ENCODE measurements at places on chromosomes 12 and 14.

DNA sequence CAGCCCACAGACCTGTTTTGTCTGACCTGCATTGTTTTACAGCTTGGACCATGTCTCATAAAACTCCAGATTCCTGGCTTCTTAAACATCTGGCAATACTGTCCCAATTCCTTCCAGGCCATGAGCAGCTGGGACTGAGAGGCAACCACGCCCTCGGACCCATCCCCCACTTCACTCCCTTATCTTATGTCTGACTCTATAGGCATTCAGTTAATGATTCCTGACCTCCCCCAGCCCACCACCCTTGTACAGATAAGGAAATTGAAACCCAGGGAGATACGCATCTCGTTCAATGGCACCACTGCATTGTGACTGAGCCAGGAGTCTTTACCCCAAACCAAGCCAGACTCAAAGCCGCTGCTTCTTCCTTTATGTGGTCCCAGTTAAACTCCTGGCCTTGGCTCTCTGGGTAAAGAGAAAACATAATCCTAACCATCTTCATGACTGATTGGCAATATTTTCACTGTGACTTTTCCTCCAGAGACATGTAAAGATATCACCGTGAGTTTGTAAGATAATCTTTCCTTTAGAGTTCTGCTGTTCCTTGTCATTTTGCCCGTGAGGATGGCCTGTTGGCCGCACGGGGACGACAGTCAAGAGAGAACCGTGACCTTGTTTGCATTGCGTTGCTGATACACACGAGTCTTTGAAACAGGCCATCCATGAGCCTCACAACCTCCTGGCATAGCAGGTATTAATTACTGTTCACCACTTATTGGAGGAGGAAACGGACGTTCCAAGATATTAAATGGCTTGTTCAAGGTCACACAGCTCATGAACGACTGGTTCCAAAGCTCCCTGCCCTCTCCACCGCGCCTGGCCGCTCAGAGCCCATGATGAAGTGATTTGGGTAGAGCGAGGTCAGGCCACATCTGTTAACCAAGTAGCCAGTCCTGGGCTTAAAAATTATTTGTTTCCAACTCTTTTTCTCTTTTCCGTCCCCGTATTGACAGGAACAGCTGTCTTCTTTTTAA, 39.4 kb downstream of the MAP1LC3B2 start:
- DNase-seq: no peak

- DNase-seq: no peak
Observed at GRCh38 chr12:47808050-47808449, 11.7 kb downstream of the HDAC7 start.

GRCh38 chr14:79639613-79640012, 571.7 kb downstream of the DIO2 start:
- no peak for DNase-seq

DNA sequence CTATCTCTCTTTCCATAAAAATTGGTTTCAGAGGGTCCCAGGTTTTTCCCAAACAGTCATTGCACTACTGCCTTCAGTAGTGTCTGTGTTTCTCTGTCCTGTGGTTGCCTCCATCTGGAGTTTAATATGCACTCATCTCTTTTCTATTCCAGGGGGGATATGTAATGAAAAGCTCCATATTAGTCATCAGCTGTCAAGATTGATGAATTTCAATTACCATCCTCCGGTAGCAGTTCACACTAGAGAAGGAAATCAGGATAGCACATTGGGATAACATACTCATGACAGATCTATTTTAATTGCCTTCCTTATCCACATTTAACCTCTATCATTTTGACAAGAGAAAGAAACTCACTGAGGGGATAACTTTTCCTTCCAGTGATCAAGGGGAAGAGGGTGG, 589.0 kb upstream of the SEL1L start:
- no peak for DNase-seq

DNA sequence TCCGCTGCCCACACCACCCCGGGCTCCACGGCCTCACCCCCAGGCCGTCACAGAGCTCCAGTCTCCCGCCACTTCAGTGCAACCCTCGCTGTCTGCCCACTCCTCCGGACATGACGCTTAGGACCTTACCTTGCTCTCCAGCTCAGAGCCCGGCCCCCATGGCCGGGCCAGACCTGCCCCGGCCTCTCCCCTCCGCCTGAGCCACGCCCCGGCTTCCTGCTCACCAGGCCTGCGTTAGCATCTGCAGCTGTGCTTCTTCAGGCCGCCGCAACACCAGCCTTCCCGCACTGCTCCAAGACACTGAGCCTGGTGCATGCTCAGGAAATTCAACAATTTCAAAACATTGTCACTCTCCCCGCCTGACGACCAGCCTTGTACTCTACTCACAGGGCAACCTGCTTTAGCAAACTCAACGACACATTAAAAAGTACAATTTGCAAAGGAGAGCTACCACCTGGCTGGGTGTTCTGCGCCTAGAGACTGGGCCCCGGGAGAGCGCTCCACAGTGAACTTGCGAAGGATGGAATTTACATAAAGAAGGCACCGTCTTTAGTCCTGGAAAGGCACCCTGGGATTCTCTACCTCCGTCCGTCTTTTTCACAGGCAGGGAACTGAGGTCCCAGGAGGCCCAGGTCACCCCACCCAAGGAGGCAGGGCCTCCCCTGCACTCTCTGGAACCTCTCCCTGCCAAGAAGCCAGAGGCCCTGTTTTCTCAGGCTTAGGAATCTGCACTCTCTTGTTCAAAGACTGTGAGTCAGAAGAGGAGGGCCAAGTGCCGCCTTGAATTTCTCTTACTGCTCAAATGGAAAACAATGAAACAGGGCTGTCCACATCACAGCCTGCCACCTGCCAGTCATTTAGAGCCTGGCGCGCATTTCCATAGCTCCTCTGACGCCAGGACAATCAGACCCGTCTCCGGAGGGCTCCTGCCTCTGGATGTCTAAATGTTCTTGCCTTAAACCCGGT, 51.3 kb downstream of the STX2 start:
- no peak for DNase-seq

GRCh38 chr14:97328743-97329142, 531.6 kb downstream of the VRK1 start:
- no peak for DNase-seq

DNA sequence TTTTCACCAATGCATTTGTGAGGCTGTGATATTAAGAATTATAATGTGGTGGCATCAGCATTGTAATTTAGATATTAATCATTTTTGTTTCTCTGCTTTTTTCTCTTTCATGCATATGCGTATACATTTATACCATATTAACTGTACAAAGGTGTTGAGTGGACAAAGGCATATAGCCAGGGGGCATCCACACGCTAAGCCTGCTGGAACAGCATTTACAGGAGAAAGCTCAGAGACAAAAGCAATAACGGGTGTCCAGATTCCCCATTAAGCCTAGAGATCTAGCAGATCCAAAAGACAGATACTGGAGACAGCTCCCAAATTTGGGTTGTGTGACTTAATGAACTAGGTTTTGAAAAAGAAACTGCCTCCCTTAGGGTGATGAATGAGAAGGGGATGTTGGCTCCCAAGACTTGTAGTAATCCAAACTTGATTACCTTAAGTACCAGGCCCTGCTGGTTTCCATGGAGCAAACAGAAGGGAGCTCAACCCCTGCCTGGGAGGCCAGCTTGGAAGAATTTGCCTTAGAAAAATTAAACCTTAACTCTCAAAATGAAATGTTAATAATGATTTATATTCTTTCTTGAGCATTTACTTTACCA, 181.9 kb downstream of the SLC6A15 start:
- DNase-seq: no peak

DNA sequence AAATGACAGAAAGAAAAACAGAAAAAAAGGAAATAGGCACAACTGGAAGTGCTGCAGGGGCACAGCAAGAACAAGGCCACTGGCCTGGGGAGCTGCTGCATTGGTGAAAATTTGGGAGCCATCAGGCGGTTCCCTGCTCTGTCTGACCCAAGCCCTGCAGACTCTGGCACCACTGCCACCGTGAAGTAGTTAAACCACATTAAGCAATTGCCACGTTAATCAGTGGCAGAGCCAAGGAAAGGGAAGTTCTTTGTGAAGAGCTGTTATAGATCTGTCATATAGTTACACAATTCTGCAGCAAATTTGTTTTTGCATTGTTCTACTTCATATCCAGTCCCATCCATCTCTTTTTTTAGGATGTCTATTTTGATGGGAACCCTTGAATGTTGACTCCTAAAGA, 915.3 kb downstream of the FSCB start:
- no peak for DNase-seq

DNA sequence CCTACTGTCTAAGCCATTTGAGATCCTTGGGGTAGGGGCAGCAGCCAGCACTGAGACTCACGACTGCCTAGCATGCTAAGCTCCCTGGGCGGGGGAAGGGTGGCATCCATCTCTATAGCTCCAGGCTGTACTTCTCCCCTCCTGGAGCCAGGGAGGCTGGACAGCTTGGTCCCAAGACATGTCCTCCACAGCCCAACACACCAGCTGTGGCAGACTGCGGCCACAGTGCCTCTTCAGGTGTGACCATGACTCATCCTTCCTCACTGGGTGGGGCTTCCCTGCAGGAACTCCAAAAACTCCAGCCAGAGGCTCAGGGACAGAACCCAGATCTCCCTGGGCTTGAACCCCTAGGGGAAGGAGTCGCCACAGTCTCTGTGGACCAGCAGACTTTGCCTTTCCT, 193.9 kb downstream of the GPHN start:
- no peak for DNase-seq

DNA sequence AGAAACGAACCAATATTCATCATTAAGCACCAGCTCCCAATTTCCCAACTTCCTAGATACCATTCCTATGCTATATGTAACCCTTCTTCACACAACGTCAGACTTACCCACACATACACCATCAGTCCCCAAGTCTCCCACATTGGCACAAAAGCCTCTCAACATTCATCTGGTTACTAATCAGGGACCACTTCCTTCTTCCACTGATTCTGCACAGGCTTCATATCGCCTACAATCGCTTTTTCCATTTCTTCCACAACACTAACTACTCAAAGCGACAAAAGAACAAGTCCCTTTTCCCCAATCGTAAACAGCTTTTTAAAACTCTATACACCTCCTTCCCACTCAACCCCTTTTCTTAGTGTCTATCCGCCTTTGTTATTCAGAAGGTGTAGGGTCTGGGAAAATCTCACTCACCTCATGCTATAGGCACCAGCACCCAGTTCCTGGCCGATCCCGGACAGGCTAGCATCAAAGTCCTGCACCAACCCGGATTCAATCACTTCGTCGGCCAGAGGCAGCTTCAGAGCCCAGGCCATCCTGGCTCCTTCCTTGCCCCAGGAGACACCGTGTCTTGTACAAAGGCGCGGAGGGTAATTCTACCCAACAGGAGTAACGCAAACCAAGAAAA, 936 bp downstream of the TFCP2 start:
- peak; percentile 16 for DNase-seq

DNA sequence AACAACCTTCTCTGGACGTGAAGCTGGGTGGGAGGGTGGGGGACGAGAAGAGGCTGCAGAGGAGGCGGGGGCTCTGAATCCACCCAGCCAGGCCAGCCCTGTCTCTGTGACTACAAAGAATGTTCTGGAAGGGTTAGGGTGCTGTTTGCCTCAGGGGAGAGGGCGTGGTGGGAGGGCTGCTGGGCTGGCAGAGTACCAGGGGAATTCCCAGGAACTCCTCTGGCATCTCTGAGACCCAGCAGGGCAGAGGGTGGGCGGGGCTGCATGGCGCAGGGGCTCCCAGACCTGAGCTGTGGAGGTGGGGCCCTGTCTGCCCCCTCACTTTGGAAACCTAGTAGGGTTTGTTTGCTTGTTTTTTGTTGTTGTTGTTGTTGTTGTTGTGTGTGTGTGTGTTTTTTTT, 45.5 kb upstream of the FZD10 start:
- no peak for DNase-seq

DNA sequence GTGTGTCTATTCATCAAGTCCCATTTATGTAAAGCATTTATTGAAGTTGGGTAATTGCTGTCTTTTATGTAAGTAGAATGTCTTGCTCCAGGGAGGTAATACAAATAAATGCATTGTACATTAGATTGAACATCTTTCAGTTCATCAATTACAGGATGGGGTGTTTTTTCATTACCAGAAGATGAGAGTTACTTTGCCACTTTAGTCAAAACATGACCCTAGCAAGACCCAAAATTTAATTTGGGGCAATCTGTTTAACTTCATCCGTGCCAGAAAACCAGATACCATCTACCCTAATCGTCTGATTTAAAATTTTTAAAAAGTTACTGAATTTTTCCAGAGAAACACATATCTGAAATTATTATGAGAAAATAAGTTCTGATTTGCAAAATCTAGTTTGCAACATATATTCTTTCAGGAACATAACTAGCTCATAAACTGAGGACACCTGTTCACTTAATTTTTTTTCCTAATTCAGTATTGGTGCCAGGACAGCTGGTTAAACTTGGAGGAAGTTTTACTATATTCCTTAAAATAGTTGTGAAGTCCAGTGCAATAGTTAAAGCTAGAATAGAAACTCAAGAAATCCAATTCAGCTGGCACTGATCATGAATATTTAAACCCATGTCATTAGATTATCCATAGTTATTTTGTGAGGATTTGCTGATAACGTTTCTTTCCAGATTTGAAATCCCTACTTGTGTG, 114.5 kb downstream of the SRGAP1 start:
- no peak for DNase-seq

DNA sequence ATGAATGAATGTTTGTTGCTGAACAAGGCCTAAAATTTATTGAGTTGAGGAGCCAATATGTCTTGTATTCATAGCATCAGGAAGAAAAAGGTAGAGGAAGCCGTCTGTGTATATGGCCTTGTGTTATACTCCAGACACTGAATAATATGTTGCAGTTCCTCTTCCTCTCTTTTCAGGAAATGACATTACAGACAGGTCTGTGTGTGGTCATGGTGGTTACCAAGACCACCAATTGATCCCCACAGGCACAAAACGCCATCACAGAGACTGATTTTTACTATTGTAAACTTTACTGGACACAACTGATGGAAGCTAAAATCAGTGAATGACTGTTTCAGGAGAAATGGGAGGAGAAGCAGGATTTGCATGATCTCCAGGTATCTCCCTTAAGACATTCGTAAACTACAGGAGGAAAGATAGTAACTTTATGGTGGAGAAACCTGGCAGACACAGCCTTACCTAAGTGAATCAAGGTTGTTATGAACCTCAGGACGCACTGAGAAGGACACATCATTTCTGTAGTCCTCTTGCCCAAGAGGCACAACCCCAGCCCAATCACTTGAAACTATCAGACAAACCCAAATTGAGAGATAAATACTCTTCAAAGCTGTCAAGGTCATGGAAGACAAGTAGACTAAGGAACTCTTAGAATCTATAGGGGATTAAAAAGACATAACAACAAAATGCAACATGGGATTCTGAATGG, 334.1 kb upstream of the RGS6 start:
- no peak for DNase-seq

- no peak for DNase-seq
Observed at GRCh38 chr12:123284669-123285068, 13.0 kb upstream of the CDK2AP1 start.
